ENCODE measurements at places on chromosomes 1 and 21. TPM values are rescaled to one million over a fixed set of nuclear protein-coding genes. Genes with fewer than 3 reads are reported as not detected.

MROH9 gene
- 1.2 TPM for total RNA-seq

HPDL gene
- total RNA-seq = not detected

GRCh38 chr21:26977746-26978145, 10.9 kb upstream of the ADAMTS5 start:
- no peak for DNase-seq

GRCh38 chr1:193104502-193104906, 710 bp downstream of the GLRX2 start:
- peak; percentile 75 for DNase-seq

GRCh38 chr1:199113265-199113869, 474.5 kb downstream of the PTPRC start:
- peak; percentile 59 for DNase-seq

GRCh38 chr1:99850459-99851291, 514 bp downstream of the AGL start:
- DNase-seq = no peak

DNA sequence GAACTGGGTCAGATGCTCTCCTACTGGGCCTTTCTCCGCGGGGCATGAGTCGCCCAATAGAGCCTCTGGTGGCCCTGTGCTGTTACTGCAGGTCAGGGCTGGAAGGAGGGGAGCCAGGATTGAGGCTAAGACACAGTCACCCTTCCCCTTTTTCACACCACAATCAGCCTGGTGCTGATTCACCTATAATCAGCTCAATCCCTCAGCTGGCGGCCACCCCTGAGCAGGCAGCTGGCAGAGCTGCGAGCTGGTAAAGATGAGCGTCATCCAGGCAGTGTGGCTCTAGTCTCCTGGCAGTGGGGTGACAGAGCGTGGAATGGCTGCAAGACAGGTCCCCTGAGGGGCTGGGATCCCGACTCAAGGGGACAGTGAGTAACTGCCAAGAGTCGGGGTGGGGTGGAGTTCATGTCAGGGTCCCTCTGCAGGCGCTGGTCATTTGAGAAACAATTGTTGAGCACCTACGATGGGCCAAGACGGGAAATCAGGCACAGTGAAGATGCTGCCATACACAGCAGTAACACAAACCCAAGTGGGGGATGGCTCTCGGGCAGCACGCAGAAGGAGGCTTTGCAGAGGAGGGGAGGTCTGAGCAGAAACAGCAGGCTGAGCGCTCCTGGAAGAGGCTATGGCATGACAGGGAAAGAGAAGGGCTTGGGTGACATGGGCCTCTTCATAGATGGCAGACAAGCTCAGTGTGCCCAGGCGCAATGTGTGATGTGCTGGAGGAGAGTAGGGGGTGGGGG, 21.8 kb downstream of the ATF3 start:
- DNase-seq = peak; percentile 72

Measured in lower lobe of right lung (tissue), 2 donors.